ENCODE measurements at places on chromosomes 3 and 15. TPM values are rescaled to one million over a fixed set of nuclear protein-coding genes. Genes with fewer than 3 reads are reported as not detected.
A peak's percentile ranks its signal among the peaks of the same experiment; 100 is the strongest.

The KLHL6 gene
- 40.6 TPM for total RNA-seq

- no peak for DNase-seq
- H3K27me3 ChIP-seq, result no peaks in the 10 kb centered on the region
- no peak overlapping the region for H3K4me3 ChIP-seq
- H3K36me3 ChIP-seq, result no peaks in the 10 kb centered on the region
- no peaks in the 10 kb centered on the region for H3K4me1 ChIP-seq
- H3K27ac ChIP-seq, result no peak overlapping the region
Observed at GRCh38 chr3:5568451-5568850, 380.9 kb downstream of the EDEM1 start.

GRCh38 chr15:79051029-79051428 is 39.6 kb downstream of the RASGRF1 start:
- no peak overlapping the region for H3K27ac ChIP-seq
- no peak for DNase-seq
- H3K36me3 ChIP-seq, result no peaks in the 10 kb centered on the region
- H3K4me3 ChIP-seq, result no peak overlapping the region

DNA sequence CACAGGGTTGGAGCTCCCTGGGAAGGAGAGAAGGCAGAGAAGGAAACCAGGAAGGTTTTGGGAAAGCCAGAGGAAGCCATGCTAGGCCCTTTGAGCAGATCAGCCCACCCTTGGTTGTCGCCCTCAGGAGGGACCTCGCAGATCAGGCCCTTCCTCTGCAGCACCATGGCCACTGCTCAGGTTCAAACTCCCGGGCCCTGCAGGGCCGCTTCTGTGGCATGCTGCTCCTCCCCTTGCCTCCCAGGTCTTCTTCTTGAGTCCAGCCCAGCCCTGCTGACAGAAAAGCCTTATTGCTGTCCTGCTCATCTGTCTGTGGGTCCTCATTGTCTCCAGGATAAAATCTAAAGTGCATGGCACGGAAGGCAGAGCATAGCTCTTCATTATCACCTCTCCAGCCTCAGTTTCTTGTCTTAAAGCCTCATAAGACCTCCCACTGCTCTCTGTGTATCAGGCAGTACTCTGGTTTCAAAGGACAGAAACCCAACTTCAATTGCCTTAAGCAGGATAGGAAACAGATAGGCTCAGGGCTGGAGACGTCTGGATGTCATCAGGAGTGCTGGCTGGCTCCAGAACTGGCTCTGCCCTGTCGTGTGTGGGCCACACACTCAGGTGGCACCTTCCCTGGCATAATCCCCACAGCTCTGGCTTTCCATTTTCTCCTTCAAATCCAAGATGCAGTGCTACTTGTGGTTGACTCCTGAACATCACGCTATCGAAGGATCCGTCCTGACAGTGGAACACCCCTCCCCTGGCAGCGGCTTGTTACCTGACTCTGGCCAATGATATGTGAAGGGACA is 118.5 kb downstream of the EEFSEC start:
- no peaks in the 10 kb centered on the region for H3K36me3 ChIP-seq
- H3K27ac ChIP-seq, result no peak overlapping the region
- DNase-seq, result no peak
- H3K27me3 ChIP-seq, result no peaks in the 10 kb centered on the region

DNA sequence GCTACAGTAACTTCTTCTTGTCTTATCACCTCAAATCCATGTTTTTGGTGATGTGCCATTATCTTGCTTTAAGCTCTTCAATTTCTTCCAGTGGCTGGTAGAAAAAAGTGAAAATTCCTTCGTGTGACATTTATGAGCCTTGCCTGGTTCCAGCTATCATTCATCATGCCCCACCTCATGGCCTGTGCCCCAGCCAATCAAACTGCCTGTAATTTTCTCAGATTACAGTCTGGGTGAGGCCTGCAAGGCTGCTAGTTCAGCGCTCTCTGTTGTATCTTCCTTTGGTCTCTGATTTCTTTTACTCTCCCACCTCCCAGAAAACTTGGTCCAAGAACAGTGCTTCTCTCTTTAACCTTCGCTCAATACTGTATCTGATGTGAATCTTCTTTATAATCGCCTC is 249.3 kb upstream of the ZNF717 start:
- H3K4me1 ChIP-seq, result no peaks in the 10 kb centered on the region
- H3K27me3 ChIP-seq, result no peaks in the 10 kb centered on the region
- DNase-seq, result no peak
- no peak overlapping the region for H3K4me3 ChIP-seq

GRCh38 chr3:25405335-25405734 is 22.7 kb upstream of the RARB start:
- H3K27me3 ChIP-seq, result no peaks in the 10 kb centered on the region
- H3K27ac ChIP-seq, result no peak overlapping the region
- H3K4me1 ChIP-seq, result no peaks in the 10 kb centered on the region
- no peaks in the 10 kb centered on the region for H3K36me3 ChIP-seq

DNA sequence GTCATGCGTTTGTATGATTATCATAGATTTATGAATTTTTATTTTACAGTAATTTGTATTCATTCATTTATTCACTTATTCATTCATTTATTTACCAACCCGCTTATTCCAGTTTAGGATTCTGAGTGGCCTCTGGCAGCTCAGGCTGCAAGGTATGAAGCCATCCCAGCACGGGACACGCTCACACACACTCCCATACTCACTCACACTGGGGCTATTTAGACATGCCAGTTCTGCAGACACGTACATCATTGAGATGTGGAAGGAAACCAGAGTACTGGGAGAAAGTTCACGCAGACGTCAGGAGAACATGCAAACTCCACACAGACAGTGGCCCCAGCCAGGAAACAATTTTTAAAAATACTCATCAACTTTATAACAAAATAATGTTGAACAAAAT is 5.1 kb downstream of the CDIN1 start:
- H3K27me3 ChIP-seq, result no peaks in the 10 kb centered on the region
- DNase-seq, result no peak

DNA sequence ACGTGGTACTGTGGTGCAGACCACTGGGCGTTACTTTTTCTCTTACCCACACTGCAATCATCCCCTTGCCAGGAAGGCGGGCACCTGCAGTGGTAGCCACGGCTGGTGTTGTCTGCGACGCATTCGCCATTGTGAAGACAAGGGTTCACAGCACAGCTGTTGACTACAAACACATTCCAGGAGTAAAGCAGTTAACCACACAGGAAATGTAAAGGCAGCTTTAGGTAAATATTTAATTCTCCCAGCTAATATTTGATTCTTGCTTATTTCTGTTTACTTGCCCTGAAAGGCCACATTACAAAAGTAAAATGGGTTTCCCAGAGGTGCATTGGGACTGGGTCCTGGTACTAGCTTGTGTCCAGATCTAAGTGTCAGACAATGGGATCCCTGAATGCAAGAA is 45.4 kb downstream of the HEG1 start:
- peaks cover 19% of the 10 kb centered on the region for H3K4me1 ChIP-seq
- DNase-seq, result no peak
- H3K27ac ChIP-seq, result no peak overlapping the region
- H3K36me3 ChIP-seq, result peaks cover 62% of the 10 kb centered on the region

DNA sequence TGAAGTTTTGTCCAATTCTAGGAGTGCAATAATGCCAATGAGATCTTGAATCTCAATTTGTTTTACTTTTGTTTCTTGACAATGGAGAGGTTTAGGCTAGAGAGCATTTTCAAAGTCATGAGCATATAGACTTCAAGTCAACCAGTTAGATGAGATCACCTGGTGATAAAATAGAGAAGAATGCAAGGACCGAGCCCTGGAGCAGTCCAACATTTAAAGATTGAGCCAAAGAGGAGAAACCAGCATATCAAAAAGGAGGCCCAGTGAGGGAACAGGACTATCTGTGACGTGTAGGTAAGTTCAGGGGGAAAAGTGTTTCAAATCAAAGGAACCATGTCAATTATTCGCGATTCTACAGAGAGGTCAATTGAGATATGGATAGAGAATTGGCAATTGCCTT is 1.7 kb upstream of the PIAS1 start:
- peaks cover 10% of the 10 kb centered on the region for H3K27me3 ChIP-seq
- H3K36me3 ChIP-seq, result peaks cover 5% of the 10 kb centered on the region
- H3K27ac ChIP-seq, result no peak overlapping the region
- H3K4me1 ChIP-seq, result peaks cover 39% of the 10 kb centered on the region
- DNase-seq, result no peak
- peak overlapping the region; percentile 41 for H3K4me3 ChIP-seq

GRCh38 chr15:66859688-66860253 is 157.7 kb downstream of the SMAD6 start:
- H3K36me3 ChIP-seq, result no peaks in the 10 kb centered on the region
- peaks cover 12% of the 10 kb centered on the region for H3K4me1 ChIP-seq
- peaks cover 10% of the 10 kb centered on the region for H3K27me3 ChIP-seq
- H3K4me3 ChIP-seq, result no peak overlapping the region
- DNase-seq, result no peak

DNA sequence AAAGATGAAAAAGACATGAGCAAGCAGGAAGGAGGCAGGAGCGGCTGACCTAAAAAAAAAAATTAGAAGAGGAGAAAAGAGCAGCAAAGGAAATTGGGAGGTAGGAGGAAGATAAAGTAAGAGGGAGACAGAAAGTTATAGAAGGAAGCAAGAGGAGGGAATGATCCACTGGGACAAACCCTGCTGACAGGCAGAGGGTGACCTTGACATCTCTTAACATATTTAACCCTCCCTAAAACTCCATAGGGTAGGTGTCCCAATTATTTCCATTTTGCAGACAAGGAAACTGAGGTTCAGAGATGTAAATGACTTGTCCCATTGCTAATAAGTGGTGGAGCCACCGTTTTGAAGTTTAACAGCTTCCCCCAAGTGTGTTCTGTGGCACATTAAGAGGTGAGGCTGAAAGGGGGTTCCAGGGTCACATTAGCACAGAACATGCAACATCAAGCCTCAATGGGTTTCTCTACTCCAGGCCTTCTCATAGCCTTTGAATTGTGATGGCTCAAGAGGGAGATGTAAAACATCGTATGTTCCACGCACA is 37.4 kb upstream of the PRICKLE2 start:
- H3K36me3 ChIP-seq, result no peaks in the 10 kb centered on the region
- H3K4me3 ChIP-seq, result no peak overlapping the region
- no peaks in the 10 kb centered on the region for H3K4me1 ChIP-seq
- no peak overlapping the region for H3K27ac ChIP-seq
- H3K27me3 ChIP-seq, result peaks cover 11% of the 10 kb centered on the region

- no peak overlapping the region for H3K27ac ChIP-seq
- H3K4me3 ChIP-seq, result no peak overlapping the region
- H3K4me1 ChIP-seq, result no peaks in the 10 kb centered on the region
Observed at GRCh38 chr3:70813311-70813710, 500.9 kb upstream of the MDFIC2 start.

The HYAL1 gene
- 0.36 TPM for total RNA-seq

GRCh38 chr15:101269479-101270223 is 7.6 kb downstream of the SELENOS start:
- H3K27ac ChIP-seq, result no peak overlapping the region
- no peak overlapping the region for H3K4me3 ChIP-seq
- peaks cover 5% of the 10 kb centered on the region for H3K4me1 ChIP-seq
- H3K36me3 ChIP-seq, result peaks cover 44% of the 10 kb centered on the region
- no peak for DNase-seq

All from activated T-helper 1 cell treated with anti-CD3 and anti-CD28 coated beads, Interleukin-12 subunit alpha, Interleukin-12 subunit beta, Interleukin-2, Interleukin-4 antibody, amounts not matched to agents 30 ng/mL and 10 ng/mL and 1 ng/mL, durations not matched to agents 14 hours and 24 hours and 36 hours (primary cell).